CD14-positive monocyte (primary cell): ENCODE measurements at places on chromosomes 6 and 20.

DNA sequence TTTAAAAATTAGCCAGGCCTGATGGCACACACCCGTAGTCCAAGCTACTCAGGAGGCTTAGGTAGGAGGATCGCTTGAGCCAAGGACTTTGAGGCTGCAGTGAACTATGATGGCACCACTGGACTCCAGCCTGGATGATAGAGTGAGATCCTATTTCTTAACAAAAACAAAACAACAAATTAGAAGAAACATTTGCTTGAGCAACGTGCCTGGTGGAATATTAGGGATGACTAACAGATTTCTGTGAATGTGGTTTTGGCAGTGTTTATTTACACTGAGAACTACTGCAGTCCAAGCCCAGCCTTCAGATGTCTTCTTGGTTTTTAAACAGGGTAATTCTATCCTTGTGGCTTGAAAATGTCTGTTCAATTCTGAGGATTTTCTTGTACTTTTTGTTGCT, 9.2 kb downstream of the PPP1R3G start:
- no peak for DNase-seq

DNA sequence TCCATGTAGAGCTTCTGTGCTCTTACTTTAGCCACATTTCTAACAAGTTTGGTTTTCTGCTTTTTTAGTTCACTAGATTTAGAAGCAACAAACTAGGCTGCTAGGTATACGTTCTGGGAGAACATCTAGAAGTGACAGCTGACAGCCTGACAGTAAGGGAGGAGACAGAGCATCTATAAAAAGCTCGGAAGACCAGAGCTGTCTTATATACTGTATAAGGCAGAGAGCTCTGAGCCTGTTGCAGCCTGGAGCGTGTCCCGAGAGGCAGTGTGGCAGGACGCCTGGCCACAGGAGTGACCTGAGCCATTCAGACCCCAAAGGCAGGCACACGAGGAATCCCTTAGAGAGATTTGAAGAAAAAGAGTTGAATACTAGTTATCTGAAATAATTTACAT, 24.6 kb downstream of the PPP1R14C start:
- no peak for DNase-seq

- no peak for DNase-seq
Measured at GRCh38 chr6:16514249-16514648, 247.0 kb downstream of the ATXN1 start.

DNA sequence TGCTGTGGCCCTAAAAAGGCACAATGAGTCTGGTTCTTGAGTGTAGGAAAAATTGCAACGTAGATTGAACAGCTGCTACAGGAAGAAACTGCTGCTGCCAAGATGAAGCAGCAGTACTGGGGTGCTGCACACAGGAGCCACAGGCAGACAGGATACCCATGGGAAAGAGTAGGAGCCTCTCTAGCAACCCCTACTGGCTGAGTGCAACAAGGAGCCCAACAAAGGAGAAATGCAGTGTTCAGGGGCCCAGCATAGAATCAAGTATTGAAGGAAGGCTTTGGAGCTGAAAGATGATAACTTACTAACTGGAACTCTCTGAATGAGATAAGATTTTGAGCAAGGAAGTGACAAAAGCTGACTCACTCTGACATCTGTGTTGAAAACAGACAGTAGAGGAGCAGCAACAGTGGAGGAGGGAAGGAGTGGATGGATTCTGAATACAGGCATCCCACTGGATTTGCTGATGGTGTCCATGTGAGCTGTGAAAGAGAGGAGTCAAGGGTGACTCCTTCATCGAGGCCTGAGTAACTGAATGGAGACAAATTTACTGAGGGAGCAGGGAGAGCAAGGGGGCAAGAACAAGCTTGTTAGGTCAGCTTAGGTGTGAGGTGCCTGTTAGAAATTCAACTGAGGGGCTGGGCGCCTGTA, 534.7 kb upstream of the JARID2 start:
- peak; percentile 91 for DNase-seq

DNA sequence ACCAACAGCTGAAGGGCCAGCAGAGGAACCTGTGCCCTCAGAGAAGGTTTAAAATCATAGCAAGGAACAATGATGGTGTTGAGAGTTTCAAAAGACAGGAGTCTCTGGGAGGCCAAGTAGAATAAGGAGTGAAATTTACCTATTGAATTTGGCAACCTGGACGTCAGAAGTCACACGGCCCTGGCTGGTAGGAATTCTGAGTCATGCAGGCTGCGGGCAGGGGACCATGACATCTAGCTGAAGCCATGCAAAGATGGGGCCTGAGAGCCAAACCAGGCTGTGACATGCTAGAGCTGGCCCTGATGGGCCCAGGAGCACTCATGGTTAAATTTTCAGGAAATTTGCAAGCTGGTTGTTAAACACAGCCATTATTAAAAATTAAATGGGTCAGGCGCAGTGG, 64.0 kb upstream of the SNX9 start:
- DNase-seq, result no peak

GRCh38 chr20:40072907-40073306, 616.1 kb downstream of the MAFB start:
- DNase-seq, result no peak

DNA sequence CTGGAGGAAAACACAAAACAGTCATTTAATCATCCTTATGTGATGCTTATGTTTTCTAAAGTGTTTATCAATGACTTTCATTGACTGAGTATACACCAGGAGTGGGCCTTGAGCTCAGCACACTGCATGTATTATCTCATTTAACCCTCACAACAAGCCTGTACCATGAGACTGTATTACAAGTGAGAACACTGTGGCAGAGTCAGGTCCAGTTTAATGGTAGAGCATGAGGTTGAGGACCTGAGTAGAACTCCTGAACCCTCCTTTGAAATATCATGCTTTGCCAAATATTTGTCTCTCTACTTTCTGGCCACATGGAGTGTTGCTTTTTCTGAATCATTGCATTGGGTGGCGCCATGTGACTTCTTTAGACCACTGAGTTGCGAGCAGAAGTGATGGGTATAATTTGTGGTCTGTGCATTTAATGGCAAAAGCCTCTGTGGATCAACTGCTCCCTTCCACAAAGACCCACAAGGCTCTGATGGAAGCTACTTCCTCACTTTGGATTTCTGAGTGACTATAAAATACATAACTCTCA, 65.0 kb upstream of the SIRPG start:
- no peak for DNase-seq
